CD4-positive, alpha-beta T cell treated with Interleukin-1 beta for 1 hour (primary cell): ENCODE measurements at places on chromosomes 2 and 18.

DNA sequence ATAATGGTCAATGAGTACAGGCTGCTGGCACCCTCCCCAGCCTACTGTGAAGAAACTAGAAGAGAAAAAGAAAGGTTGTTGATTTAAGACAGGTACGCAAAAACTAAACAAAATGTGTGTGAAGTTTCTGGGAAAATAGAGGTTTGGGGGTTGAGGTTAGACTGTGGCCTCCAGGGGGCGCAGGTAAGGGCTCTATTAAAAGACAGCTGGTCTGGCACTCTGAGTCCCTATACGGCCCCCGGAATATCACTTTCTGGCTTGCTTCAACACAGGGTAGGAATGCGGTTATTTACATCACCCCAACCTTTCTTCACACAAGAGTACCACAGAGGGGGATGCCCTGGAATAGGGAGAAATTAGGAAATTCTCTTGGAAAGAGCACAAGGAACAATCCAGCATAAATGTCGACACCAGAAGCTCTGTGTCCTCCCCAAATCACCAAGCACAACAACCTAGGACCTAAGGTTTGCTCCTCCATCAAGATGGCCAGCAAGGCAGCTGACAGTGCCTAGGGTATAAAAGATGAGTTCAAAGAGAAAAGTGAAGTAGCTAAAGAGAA, 480.8 kb upstream of the KLHL29 start:
- DNase-seq, result no peak

DNA sequence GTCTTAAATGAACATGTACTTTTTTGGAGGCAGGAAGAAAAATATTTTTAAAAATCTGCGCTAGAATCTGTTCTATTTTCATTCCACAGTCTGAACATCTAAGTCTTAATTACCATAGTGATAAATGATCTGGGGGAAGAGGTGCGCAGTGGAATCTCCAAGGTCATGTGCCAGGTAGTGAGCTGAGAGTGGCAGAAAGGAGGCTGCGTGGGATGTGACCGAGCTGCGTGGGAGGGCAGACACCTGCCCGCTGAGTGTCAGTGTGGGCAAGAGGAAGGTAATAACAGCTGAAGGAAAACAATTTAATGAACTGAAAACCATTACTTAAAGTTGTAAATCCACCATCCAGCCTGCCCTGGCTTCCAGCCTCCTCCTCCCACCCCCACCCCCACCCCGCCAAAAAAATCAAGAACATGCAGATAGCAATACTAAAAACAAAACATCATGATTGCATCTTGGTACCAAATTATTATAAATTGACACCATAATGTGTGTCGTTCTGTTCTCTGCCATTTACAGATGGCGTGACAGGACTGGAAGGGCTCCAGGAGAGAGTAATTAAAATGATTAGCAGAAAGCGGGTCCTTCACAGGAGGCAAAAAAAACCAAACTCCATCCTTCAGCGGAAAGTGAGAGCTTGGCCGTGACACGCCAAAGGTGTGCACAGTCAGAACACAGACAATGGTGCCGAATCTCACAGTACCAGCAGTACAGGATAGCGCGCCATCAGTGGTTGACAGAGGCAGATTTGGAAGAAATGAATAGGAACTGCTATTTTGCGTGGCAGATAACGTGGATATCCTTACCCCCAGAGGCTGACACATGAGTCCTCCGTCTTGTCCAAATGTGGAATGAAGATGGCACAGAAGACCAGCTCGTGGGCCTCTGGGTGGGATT, 11.4 kb upstream of the DTNB start:
- no peak for DNase-seq

GRCh38 chr2:12652723-12653122, 64.0 kb upstream of the TRIB2 start:
- no peak for DNase-seq

GRCh38 chr2:71506222-71507153, 53.1 kb downstream of the DYSF start:
- DNase-seq, result no peak

DNA sequence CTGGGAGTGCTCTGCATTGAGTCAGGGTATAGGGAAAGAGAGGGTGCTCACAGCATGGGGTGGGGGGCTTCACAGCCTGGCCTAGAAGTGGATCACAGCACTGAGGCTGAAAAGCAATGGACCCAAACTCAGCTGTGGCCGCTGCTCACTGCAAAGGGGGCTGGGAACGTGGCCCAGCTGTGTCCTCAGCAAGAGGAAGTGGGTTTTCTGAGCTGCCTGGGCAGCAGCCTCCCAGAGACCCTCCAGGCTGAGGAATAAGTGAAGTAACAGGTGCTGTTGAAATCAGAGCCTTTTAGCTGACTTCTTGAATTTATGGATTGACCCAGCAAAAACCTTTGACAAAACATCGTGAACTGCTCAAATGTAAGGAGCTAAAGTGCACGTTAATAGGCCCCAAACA, 35.2 kb downstream of the PTGR3 start:
- DNase-seq, result no peak

DNA sequence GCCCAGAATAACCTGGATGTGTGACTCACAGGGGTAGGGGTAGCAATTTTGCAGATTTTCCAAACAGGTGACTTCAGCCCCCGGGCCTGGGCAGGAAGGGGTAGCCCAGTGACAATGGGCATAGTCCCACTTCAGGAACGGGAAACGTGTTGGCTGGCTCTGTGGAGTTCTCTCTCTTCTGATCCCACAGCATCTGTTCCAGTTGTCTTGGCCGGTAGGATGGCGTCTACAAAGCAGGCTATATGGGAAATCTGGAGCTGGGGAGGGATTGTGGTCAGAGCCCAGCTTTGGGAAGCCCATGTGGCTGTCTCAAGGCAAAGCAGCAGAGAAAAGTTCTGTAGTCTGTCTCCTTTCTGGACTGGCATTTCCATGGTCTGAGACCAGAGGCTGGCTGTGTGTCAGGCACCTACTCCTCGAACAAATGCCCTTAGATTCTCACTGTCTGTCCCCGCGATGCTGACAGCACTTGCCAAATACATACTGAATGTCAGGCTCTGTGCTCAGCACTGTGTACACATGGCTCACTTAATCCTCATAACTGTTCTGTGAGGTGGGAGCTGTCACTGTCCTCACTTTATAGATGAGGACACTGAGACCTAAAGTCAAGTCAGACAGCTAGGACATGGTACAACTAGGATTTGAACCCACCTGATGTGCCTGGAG, 17.9 kb upstream of the TMEM214 start:
- DNase-seq, result no peak
